ENCODE measurements at places on chromosomes 6 and 20.

DNA sequence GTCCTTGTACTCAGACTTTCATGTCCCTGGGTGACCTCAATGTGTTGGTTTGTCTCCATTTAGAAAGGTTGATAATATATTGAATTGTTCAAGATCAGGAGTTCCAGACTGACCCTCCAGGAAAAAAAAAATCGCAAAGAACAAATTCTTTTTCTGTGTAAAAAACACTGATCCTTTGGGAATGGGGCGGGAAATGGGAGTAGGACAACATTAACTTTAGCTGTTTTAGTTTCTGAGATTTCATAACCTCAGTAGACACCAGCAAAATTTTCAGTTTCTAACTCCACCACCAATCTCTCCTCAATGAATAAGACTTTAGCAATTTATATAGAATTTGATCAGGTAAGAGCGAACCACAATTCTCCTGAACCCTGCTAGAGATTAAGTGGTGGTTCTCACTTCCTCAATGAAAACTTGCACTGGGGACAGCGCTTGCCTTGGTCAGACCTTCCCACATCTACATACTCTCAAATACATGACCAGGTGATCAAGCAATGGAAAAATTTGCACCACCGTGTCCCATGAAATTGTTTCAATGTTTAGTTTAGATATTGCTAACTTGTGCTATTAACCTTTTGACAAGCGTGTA is 231.2 kb upstream of the PLN start:
- DNase-seq = no peak

- peak; percentile 98 for DNase-seq
These were observed 697 bp upstream of the CEP43 start for GRCh38 chr6:166998256-166999144.

DNA sequence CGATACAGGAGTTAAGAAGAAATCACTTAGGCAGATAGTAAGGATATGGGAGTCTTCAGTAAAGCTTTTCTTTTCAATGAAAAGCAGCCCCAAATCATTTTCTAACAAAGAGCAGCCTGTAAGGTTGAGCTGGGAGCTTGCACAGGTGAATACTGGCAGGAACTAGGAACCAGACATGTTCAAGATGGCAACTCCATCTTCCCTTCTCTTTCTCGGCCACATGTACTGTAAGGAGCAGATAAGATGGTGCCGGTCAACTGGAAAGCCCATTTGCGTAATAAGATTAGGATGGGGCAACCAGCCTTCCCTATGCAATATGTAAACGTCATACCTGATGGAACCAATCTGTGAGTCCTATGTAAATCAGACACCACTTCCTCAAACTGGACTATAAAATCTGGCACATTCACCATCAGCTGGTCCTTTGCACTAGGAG is 46.2 kb upstream of the RNGTT start:
- peak; percentile 60 for DNase-seq

DNA sequence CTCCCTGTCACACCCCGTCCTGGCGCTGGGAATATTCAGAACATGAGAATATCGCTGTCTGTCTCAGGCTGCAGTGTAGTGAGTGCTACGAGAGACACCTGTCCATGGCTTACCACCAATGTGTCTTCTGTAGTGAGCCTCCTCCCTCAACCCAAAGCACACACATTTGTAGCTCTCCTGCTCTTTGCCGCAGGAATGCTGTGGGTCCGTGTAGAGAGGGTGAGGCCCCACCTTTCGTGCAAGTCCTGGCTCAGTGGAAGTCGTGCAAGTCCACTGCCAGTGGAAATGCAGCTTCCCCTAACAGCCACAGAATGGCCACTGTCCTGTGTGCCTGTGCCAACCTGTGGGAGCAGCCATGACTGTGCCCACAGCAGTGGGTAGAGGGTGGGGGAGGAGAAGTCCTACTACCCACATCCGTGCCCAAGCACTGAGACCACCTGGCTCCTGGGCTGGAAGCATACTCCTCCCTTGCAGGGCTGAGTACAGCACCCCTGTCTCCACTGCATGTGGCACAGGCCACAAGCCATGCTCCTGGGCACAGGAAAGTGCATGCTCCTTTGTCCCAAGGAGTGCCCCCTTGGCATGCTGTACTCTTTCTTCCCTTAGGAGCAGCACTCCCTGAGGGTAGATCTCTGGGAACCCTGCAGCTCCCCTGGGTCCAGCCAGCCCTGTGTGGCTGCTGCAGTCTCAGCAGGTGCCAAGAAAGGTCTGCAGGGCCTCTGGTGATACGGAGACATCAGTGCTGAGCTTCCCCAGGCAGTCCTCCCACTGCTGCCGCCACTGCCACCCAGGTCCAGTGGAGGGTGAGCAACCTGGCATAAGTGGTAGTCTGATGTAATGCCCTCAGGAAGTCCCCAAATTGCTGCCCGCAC is 28.0 kb downstream of the IGF2R start:
- no peak for DNase-seq

- no peak for DNase-seq
These were observed 69.3 kb downstream of the SYNJ2 start for GRCh38 chr6:158050955-158051354.

DNA sequence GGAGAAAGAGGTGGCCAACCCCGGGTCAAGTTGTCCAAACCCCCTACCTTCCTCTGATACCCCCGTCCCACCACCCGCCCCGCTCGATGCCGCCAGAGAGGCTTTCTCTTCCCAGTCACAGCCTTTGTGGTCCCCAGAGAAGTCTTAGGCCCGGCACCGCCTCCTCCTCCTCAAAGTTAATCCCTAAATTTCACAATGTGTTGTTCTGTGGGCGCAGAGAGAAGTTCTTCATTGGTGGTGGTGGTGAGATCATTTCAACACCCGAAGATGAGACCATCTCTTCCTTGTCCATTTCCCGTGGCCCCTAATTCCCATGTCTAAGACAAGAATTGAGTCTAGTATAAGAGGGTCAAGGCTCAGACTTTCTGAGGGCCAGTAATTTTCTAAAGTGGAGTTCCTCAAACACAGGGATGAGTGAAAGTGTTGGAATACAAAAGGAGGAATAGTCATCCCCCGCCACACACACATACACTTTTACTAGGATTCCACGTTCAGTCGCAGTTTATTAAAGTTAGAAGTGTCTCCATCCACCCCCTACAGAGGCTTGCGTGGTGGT is 10.4 kb downstream of the TRIM31 start:
- DNase-seq = peak; percentile 87

- DNase-seq = no peak
These were observed 61.3 kb downstream of the TRERF1 start for GRCh38 chr6:42390228-42390934.

DNA sequence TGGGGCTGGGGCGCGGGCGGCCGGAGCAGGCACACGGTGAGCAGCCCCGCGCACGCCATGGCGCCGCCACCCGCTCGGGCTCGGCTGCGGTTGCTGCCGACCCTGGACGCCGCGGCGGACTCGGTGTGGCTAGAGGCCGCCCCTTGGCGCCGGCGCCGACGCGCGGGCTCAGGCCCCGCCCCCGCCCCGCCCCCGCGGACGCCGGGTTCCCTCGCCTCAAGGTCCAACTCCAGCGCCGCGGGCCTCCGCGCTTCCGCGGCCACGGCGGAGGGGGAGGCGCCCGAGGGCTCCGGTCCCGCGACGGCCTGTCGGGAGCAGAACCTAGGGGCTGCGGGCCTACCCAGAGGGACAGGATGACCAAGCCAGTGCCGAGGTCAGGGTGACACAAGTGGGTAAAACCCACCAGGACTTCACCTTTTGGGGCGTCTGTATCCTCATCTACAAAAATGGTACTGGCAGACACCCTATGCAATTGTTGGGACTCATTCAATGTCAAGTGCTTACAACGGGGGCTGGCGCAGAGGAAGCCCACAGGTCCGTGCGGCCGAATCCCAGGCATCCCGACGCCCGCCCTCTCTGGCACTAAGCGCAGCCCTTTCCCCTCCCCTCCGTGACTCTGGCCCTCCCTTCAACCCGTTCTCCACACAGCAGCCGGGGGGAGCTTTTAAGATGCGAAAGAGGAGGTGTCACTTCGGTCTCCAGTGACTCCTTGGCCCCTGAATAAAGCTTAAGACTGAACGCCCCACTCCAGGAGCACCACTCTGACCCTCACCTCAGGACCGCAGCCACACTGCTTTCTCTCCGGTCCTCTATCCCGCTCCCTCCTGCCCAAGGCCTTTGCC is at the start of gene NECAB3:
NECAB3 (minus strand) TSS at position 135 of the 842 bp plus-strand sequence; CDS start at position 59, 76 bp downstream.
- peak; percentile 81 for DNase-seq

DNA sequence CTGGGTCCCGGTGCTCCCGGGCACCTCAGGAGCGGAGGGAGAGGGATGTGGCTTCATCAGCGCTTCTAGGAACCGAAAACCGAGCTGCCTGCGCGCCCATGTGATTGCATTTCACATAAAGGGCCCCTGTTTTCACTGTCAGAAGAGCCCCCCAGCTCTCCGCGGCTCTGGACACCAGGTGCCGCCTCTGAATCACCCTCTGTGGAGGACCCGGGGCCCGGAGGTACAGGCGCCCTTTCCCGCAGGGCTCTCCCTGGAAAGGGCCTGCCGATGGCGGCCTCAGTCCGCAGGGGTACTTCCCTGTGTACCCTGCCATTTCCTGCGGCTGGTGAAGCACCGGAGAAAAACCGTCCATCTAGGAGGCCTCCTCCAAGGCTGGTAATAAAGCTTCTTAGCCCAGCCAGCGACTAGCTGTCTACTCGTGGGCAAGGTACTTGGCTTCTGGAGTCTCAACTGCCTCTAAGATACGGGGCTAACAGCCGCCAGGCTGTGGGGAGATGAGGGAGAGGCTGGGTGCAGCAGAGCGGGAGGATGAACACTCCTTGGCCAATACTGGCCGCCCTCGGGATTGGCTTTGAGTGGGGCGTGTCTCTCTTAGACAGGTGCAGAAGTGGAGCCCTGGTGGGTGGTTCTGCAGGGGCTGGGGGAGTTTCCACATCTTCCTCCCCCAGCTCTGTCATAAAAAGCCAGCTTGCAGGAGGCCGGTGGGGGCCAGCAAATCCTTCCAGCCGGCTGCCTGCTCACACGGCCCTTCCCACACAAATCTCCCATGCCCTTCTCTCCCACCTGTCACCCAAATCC is 1.6 kb downstream of the PPP1R16B start:
- peak; percentile 16 for DNase-seq

GRCh38 chr6:155521719-155522118 is 66.1 kb upstream of the NOX3 start:
- DNase-seq = peak; percentile 68

- no peak for DNase-seq
These were observed 227.4 kb upstream of the PLN start for GRCh38 chr6:118320652-118321051.

DNA sequence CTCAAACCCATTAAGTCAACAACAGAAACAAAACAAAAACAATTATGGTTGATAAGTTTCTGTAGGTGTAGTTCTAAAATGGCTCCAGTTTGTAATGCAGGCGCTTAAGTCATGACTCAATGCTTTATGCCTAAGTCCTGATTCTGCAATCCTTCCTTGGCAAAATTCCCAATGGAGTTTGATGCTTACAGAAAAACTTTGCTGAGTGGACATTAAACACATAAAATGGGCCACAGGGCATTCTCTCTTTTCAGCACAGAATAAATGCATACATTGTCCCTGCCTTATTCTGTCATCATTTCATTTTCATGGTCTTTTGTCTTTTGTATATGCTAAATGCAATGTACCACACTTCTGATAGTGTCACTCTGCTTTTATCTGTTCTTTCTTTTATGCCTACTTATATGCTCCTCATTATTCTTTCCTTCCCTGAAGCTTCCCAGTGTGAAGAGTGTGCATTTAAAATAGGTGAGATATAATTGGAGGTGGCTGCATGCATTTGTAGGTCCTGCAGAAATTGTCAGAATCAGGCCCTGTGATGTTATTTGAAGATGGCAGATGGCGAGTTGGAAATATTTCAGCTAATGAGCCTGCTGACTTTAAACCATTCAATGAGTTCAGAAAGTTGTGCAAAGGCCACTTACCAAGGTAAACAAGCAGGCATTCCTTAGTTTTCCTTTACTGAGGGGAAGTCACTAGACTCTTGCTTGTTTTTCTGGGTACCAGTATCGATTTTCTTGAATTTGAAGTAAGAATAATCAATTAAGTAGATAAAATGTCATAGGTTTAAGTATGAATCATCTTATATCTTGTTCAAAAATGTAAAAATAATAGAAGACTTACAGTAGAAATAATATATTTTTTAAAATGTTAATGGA is 313.1 kb downstream of the TRDN start:
- no peak for DNase-seq

DNA sequence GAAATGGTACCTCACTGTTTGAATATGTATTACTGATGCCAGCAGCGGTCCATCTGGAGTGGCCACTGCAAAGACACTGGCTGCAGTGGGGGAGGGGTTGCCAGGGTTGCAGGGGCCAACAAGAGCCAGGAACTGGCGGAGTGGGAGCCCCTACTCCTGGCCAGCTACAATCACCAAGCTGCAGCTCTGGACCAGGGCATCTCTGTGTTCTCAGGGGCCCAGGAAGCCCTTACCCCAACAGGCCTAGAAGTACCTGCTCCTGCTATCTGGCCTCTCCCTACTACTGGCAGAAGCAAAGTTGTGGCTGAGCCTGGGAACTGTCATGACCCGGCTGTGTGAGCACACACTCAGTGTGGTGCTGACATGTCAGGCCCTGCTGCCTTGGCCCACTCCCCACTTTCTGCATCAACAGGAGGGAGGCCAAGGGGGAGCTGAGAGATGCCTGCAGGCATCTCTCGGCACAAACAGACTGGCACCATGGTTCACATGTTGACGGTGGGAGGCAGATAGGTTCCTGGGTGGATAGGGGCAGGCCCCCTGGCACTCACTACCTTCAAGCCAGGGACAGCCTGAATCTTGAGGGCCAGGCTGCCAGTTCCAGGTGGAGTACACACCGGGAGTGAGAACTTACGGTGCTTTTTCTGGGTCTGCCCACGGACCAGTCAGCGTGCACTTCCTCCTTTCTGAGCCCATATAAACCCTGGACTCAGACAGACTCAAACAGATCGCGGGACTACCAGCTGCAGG is 1188.0 kb downstream of the GRIK2 start:
- no peak for DNase-seq

- no peak for DNase-seq
These were observed 94.2 kb downstream of the MYLK4 start for GRCh38 chr6:2656460-2657079.

DNA sequence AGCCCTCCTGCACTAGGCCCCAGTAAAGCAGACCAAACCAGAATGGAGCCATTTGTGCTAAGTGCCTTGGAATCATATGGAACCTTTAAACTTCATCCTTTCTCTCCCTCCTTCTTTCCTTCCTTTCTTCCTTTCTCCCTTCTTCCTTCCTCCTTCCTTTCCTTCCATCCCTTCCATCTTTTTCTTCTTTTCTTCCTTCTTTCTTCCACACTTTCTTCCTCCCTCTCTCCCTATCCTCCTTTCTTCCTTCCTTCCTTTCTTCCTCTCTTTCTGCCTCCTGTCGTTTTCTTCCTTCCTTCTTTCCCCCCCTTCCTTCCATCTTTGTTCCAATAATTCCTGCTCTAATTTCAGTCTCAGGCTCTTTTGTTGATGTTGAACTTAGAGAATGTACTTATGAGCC is 11.2 kb upstream of the SFT2D1 start:
- DNase-seq = no peak

DNA sequence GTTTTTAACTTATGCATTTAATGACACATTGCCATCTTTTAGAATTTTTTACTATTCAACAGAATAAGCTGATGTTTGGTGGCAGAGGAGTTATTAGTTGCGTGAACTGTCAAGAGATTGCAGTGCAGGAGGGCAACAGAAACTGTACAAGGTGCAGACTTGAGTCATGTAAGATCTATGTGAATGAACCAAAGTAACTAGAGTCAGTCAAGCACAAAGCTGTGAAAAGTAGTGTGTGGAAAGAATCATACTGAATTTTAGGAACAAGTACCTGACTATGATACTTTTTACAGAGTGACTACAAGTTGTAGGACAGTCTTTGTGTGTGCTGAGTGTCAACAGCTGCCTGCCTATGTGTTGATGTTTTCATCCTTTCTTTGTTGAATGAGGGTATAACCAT is 2.7 kb upstream of the C6orf163 start:
- DNase-seq = no peak

- DNase-seq = no peak
These were observed 147.7 kb downstream of the KCNQ5 start for GRCh38 chr6:72769459-72770125.
